ENCODE measurements at places on chromosomes 1 and 21.

DNA sequence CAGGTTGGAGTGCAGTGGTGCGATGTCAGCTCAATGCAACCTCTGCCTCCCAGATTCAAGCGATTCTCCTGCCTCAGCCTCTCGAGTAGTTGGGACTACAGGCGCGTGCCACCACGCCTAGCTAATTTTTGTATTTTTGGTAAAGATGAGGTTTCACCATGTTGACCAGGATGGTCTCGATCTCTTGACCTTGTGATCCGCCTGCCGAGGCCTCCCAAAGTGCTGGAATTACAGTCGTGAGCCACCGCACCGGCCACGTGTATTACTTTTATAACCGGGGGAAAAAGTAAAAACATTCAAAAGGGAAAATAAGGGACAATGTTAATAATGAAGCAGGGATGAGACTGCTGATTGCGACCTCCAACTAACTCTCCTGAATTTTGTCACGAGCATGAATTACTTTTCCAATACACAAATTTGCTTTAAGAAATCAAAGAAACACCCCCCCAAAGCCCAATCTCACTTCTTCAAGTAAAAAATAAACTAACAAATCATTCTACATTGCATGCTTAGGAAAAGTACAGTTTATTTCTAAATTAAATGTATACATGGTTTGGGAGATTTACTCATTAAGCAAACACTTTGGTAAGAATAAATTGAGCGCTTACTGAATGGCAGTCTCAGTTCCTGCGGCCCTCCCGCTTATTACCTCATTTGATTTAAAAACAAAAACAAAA, 521 bp upstream of the ZBED6 start:
- DNase-seq, result no peak

DNA sequence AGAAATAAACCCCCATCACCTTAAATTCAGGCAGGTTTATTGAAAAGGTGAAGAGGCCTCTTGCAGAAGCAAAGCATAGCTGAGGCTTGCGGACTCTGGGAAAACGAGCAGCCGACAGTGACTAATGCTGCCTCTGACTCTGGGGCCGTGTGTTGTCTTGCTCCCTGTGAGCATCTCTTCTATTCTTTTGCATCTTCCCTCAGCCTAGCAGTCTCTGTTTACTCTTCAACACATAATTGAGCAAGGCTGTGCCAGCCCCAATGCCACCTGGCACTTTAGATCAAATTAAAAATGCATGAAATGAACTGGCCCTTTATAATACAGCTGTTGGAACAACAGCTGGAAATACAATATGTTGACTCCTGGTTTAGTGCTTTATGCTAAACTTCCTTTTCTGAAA, 18.4 kb upstream of the REG4 start:
- no peak for DNase-seq

GRCh38 chr1:22529901-22530621, 33.2 kb upstream of the EPHA8 start:
- no peak for DNase-seq

GRCh38 chr1:193516755-193517388, 330.5 kb upstream of the B3GALT2 start:
- no peak for DNase-seq

DNA sequence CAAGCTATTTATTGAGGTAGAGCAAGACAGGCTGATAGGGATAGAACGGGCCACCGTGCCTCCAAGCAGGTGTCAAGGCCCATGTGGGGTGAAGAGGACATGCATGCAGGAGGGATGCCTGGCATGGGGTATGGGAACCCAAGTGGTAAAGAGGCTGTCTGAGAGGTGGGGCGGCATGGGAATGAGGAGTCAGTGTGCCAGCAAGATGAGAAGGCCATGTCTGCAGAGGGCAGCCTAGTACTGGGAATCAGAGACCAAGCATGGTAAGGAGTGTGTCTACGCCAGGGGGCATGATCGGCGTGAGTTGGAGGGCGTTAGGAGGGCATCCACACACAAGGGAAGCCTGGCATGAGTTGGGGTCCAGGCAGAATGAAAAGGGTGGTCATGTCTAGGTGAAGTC, 303.7 kb upstream of the PLD5 start:
- no peak for DNase-seq

GRCh38 chr1:30028939-30029338, 694.4 kb downstream of the MATN1 start:
- DNase-seq, result no peak

GRCh38 chr1:6330410-6330911, 63.1 kb downstream of the ACOT7 start:
- DNase-seq, result peak; percentile 74

DNA sequence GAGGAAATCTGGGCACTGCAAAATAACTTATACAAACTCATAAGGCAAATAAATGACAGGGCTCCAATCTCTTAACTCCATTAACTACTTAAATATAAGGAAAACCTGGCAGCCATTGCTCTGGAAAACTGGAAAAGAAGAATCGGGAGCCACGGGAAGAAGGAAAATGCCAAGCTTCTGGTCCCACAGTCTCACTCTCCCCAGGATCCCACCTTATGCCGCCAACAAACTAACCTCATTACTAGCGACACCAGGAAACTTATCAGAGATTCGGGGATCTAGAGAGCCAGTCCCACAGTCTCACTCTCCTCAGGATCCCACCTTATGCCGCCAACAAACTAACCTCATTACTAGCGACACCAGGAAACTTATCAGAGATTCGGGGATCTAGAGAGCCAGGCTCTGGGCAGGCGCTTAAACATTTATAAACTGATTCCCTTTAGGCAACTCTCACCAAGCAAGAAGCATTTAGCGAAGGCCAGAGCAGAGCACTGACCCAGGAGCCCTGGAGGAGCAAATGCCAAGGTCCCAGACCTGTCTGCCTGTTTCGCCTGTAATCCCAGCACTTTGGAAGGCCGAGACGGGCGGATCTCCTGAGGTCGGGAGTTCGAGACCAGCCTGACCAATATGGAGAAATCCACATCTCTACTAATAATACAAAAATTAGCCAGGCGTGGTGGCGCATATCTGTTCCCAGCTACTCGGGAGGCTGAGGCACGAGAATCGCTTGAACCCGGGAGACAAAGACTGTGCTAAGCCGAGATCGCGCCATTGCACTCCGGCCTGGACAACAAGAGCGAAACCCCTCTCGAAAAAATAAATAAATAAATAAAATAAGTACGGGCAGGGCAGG, 720 bp downstream of the PSMB2 start:
- no peak for DNase-seq

DNA sequence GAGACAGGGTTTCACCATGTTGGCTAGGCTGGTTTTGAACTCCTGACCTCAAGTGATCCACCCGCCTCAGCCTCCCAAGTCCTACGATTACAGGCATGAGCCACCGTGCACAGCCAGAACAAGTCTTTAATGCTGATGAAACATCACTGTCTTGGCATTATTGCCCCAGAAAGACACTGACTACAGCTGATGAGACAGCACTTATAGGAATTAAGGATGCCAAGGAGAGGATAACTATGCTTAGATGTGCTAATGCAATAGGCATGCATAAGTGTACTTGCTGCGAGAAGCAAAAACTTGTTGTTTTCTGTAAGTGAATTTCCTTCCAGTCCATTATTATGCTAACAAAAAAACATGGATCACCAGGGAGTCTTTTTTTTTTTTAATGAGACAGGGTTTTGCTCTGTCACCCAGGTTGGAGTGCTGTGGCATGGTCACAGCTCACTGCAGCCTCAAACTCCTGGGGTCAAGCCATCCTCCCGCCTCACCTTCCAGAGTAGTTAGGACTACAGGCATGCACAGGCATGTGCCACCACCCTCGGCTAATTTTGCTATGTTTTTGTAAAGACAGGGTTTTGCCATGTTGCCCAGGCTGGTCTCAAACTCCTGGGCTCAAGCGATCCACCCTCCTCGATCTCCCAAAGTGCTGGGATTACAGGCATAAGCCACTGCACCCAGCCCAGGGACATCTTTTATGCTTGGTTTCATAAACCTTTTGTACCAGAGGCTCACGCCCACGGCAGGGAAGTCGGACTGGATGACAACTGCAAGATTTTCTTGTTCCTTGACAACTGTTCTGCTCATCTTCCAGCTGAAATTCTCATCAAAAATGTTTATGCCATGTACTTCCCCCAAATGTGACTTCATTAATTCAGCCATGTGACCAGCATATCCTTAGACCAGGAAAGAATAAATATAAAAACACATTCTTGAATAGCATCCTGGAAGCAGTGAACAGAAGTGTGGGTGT, 23.1 kb downstream of the RHEX start:
- DNase-seq, result peak; percentile 24

GRCh38 chr1:95284420-95284819, 50.4 kb downstream of the RWDD3 start:
- no peak for DNase-seq

DNA sequence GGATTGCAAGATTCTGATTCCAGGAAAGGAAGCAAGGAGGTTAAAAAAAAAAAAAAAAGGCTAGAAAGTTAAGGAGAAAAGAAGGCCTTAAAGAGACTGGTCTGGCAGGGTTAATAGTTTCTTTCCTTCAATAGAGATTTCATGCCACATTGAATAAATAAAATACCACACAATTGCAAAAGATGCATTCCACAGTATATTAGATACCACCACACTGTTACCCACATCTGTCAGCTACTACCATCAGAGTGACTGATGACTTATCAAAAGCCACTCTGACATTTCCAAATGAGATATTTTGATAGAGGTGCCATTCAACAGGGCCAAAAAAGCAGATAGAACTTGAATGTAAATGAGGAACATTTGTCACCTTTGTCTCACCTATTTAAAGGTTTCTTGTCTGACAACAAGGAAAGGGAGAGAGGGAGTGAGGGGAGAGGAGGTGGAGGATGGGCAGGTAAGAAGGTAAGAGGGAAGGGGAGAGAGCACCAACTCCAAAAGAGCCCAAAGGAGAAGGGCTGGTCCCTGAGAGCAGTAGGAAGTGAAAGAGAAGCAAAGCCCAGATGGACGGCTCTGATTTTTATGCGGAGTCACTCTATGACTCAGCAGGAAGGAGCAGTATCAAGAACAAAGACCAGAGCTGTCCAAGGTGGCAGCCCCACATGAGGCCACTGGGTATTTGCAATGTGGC, 38.3 kb downstream of the LRRN2 start:
- DNase-seq, result peak; percentile 67

- DNase-seq, result peak; percentile 36
Observed at GRCh38 chr21:25373126-25374082, 233.9 kb downstream of the MRPL39 start.

- DNase-seq, result no peak
Observed at GRCh38 chr21:15037095-15037899, 27.5 kb downstream of the NRIP1 start.

DNA sequence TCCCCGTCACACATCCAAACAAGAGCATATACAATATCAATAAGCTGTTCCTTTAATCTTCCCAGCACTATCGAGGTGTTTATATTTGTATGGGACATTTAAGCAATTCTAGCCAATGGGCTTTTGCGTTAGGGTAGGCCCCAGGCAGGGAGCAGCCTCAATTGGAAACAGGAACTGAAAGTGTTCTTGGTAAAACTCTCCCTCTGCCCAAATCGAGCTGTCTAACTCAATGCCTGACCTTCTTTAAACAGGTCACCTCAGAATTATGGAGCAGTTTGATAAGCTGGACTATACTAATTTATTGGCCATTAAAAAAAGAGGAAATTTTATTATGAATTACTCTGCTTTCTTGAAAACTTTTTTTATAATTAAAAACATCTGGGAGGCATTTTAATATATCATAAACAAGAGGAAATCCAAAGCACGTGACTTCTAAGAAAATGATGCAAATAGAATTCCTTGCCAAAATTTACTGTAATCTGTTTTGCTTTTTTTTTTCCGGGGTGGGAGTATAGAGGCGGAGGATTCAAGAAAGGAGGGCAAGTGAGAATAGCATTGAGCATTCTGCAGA, 498.1 kb downstream of the LMO4 start:
- DNase-seq, result peak; percentile 87

DNA sequence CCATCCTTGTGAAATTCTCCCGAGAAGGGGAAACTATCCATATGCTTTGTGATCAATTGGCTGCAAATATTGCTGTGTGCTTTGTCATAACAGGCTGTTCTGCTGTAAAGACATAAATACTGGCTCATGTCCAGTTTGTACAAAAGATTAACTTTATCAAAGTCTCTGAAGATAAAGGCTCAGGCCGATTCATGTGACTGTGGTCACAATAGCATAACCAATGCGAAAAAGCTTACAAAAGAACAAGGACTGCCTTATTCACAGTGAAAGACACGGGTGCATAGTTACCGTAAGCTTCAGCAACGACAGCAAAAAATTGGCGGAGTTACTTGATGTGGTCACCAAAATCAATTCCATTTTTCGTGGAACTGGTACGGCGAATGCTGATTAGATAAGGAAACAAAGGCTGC, 173.6 kb upstream of the CHRM3 start:
- no peak for DNase-seq

DNA sequence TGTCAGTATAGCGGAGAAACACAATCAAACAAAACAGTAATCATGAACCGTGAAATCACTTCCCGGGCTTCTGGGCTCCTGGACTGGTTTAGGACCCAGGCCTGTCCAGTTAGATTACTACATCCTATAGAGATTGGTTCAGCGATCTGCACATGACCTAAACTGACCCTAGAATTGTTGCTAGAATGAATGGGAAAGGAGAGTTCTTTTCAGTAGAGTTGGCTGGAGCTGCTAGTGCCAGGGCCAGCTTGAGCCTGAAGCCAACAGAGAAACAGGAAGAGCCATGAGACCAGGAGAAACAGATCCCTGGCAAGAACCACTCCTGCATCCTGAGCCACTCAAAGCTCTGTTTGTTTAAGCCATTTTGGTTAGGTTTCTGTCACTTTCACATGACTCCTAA, 474.3 kb upstream of the C1orf87 start:
- DNase-seq, result no peak

DNA sequence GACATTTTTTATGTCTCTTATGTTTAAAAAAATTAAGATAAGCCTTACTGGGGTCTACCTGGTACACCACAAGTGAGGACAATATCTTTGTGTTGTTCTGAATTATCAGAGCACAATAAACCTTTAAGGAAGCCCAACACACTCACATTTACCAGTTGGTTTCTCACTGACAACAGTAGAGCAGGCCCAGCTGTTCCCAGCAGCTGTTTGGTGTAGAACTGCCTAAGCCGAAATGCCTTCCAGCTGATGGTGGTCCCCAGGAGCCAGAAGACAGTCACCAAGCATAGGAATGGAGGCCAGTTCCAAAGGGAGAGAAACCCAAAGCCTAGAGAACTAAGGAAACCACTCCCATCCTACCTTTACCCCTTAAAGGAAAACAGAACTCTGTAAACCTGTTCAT, 428.6 kb upstream of the CAMK1G start:
- no peak for DNase-seq

- DNase-seq, result no peak
Observed at GRCh38 chr1:20184481-20184900, 1.4 kb upstream of the UBXN10 start.
